ENCODE measurements at places on chromosomes 13 and 19.

DNA sequence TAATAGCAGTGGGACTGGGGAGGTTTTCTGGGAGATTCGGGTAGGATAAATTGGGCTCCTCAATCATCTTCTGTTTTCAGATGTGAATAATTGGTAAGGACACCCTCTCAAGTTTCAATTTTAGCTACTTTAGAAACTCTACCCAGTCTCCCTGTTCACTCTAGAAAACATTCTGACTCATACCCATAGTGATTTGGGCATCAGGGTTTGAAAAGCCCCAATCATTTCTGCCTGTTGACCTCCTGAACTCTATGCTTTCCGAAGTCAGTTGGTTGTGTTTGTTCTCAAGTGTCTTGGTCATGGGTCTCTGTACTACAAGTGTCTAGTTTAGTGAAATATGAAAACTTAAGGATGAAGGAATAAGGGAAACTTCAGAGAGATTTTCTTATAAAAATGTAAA, 911.3 kb upstream of the GPC6 start:
- DNase-seq: no peak

DNA sequence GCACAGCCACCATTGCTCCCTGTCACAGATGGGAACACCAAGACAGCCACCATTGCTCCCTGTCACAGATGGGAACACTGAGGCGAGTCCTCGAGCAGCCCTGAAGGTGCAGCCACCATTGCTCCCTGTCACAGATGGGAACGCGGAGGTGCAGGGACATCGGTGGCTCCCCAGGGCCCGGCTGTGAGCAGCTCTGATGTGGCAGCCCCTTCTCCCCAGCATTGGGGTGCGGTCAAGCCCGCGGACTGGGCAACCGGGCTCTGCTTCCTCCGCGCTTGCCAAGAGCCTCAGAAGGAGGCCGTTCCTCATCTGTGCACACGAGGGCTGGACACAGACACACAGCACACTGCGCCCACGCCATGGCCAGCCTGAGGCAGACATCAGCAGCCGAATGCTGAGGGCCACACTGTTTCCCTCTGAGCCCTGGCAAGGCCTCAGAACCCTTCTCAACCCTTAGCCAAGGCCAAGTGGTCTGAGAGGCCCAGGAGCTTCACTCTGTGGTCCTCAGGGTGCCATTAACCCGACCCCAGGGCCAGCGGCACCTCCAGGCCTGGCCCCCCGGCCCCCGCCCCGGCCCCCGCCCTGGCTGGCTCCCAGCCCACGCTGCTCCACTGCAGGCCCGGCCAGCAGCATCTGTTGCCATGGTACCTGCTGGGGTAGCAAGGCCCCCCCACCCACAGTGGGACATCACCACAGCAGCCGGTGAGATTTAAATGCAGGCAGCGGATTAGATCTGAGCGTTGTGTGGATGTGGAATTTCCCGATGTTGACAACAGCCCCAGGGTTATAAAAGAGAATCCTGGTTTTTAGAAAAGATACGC, 18.4 kb downstream of the C2CD4C start:
- DNase-seq: no peak

DNA sequence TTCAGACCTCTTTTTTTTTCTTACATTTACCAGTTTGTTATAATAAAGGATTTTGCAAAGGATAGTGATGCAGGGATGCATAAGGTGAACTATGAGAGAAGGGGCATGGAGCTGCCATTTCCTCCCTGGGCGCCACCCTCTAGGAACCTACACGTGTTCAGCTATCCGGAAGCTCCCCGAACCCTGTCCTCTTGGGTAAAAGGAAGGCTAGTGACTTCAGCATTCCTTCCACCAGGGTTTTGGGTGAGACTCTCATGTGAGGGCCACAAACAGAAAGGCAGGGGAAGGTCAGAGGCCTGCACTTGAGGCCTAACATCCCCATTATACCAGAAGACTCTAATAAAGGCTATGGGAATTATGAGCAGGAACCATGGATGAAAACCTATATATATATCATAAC, 57.3 kb downstream of the IFT88 start:
- no peak for DNase-seq

DNA sequence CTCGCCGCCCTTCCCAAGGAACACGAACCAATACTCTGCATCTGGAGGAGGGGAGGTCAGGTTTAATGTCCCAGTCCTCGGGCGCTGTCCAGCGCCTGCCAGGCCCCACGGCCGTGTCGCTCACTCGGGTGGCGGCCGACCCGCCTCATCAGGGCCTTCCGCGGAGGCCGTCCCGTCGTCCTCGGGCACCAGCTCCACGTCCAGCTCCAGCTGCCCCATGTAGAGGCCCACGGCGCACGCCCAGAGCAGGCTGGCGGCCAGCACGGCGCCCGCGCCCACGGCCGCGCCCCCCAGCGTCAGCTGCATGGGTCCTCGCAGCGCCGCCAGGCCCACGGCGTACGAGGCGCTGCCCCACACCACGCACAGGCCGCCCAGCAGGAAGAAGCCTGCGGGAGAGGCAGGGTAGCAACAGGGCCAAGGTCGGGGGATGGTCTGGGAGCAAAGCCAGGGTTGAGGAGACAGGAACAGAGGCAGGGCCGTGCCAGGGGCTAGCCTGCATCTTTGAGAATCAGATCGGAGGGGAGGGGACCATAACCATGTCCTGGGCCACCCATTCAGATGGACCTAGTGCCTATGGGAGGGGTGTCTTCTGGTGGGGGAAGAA, 2.5 kb downstream of the TMEM160 start:
- DNase-seq: no peak

GRCh38 chr13:50286324-50286723, 271.1 kb downstream of the KCNRG start:
- DNase-seq: no peak
